ENCODE measurements at places on chromosomes 12 and 14. TPM values are rescaled to one million over a fixed set of nuclear protein-coding genes. Genes with fewer than 3 reads are reported as not detected.

DNA sequence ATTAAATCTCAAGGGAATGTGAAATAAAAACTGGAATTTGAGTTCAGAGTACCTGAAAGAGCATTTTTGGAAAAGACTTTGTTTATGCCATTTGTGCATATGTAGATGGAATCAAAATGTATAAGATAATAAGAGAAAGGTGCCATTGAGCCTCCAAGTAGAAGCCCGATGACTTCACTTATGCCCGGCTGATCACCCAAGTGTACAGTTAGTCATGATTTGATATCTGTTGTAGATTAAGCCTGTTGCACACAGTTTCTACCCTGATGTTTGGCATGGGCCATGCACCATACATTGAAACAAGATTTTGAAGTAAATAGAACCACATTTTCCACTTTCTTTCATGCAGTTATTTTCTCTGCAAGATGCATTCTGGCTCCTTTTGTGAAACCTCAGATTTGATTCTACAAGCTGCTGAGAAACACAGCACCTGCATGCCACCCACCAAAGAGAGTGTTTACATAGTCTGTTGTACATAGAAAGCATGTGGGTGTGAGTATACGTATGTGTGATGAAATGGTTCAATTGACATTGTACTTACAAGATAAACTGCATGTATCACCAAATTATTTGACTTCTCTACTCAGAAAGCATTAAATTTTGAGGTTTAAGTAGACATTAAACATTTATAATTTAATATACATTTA is 772.5 kb downstream of the DIO2 start:
- no peak for DNase-seq

DNA sequence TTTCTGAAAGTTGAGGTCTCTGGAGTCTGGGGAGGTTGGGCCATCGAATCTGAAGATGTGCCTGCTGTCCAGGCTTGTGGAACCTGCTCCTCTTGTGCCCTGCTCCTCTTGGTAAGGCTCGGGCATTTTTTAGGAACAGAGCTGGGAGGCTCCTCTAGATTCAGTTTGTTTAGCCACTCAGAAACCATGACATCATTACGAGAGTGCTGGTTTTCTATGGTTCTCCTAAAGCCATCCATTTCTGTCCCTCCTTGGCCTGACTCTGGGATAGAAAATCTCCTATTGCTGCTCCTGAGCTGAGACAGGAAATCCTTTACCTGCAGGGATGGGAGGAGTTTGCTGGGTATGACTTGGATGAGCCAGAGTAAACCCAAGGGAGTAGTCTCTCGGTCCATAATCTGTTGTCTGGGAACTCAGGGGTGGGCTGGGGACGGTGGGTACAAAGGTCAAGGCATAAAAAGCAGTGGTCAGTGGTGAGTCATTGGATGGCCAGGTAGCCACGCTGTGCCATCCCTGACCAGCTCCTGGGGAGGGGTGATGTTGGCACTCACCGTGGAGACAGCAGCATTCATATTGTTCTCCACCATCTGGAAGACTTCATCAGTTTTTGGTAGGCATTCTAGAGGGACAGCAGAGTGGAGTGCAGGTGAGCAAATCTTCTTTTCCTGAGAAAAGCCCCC is 2.4 kb upstream of the ADCY4 start:
- DNase-seq, result no peak

DNA sequence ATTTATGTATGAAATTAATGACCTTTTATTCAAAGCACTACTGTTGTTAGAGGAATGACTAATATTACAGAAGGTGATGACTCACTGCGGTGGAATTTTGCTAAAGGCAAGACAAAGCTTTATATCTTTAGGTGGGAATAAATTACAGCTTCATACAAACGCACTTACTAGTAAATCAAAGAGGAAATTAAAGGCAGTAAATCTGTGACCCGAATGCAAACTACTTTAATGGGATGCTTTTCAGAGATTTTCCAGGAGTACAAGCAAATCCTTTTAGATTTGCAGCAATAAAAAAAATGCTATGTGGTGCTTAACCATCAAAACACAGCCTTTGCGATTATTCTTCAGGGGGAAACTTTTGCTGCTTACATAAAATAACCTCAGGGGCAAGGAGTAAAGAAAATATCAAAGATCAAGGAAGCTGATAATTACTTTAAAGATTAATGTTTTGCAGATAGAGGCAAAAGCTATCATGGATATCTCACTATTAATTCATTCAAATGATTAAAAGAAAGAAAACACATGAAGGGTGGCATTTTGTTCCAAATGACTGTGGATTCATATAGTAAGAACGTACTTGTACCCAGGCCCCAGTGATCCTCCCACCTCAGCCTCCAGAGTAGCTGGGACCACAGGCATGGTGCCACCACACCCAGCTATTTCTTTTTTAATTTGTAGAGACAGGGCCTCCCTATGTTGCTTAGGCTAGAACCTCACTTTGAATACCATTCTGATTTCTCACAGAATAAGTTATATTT is 98.9 kb downstream of the DENND5B start:
- DNase-seq, result no peak

DNA sequence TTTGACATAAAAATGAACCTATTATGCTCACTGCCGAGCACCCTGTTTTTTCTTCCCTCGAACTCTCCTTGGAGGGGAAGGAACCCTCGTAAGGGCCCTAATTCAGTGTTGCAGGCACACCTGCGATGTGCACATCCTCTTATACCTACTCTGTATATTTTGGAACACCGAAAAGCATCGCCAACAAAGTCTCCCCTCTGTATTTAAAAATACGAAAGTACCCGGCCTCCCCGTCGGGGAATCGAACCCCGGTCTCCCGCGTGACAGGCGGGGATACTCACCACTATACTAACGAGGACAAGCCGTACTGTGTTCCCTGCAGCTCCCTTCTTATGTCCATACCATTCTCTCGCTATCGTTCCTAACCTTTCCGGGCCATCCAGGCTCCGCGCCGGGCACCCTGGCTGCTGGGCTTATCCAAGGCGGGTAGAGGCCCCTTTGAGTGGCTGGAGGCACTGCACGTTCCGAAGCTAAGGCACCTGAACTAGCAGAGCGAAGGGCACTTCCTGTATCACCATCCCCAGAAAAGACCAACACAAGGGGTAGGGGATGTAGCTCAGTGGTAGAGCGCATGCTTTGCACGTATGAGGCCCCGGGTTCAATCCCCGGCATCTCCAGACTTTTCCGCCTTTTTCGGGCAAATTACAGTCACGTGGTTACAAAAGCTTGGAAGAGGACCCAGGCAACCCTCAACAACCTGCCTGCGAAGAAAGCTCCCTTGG is 25.1 kb upstream of the UBC start:
- no peak for DNase-seq

GRCh38 chr12:132453361-132454192 is 36.4 kb upstream of the FBRSL1 start:
- DNase-seq, result no peak

- DNase-seq, result no peak
Measured at GRCh38 chr12:26135010-26135420, 10.2 kb upstream of the BHLHE41 start.

DNA sequence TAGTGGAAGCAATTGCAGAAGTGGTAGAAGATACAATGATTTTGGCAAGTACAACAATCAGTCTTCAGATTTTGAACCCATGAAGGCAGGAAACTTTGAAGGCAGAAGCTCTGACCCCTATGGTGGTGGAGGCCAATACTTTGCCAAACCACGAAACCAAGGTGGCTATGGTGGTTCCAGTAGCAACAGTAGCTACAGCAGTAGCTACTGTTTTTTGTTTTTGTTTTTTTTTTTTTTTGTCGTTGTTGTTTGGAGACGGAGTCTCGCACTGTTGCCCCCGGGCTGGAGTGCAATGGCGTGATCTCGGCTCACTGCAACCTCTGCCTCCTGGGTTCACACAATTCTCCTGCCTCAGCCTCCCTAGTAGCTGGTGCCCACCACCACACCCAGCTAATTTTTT is 47.4 kb downstream of the IFNG-AS1 start:
- DNase-seq, result no peak

DNA sequence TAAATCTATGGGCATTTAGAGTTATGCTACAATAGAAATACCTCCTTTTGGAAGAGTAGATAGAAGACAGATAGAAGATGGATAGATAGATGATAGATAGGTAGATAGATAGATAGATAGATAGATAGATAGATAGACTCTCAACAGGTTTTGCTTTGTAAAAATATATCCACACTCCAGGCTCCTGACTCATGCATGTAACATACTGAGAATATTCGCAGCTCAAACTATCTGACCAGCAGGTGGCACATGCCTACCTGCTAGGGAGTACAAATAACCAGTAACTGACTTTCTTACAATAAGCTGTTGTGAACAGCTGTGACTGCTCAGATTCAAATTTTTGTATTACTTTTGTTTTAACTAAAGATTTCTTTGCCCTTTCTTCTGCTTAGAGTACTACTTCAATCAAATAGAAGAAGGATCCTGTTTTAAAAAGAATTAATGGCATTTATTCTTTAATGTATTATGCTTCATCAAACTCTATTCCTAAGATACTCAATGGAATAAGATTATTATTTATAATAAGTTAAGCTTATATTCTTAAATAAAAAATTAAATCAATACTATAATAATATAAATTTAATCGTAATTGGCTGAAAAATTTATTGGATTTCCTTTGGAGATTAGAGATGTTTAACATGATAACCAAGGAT is 15.8 kb upstream of the CPNE8 start:
- no peak for DNase-seq

The CLEC1B gene
- not detected for total RNA-seq

GRCh38 chr14:25231004-25231403 is 181.1 kb upstream of the STXBP6 start:
- DNase-seq, result no peak

The TBC1D30 gene
- 72.2 TPM for total RNA-seq

GRCh38 chr14:61615743-61616523 is 79.4 kb upstream of the HIF1A start:
- no peak for DNase-seq

DNA sequence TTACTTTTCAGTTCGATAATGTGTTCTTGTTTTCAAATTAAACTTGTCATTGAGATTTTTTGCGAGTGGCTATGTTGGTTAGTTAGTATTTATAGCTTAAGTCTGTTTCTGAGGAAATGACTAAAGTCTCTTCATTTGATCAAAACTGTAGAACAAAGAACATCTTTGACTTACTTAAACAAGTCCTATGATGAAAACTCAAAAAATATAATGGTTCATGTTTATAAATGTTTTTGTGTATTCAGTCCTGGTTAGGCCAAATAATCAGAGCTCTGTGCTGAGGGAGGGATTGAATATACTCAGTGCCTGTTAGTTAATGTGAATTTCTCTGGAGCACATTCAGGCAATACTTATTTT is 51.7 kb downstream of the PPFIBP1 start:
- DNase-seq, result no peak

DNA sequence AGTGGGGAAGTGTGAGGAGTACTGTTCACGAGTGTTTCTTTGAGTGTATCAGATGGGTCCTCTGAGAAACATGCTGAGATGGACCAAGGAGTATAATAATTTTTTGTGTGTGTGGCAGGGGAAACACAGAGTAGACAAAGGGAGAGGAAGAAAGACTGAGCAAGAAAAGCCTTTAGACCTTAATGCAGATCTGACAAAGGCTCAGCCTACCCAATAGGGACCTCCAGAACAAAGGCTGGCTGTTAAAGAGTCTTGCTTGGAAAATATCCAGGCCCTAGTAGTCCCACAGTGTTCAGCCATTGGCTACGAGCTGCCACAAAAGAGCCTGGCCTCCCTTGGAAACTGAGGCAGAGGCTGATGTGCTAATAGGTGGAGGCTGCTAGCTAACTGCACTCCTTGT is 13.5 kb downstream of the COQ5 start:
- no peak for DNase-seq

DNA sequence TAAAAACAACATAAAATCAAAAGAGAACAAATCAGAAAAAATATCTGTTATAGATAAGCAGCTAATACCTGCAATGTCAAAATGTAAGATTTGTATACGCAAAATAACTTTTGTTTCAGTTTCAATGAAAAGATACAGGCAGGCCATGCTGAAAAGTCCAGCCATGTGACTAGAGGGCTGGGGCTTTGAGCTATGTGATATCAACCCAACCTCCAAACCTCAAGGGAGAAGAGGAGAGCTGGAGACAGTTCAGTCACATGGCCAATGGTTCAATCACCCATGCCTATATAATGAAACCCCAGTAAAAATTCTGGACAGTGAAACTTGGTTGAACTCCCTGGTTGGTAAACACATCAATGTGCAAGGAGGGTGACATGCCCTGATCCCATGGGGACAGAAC is 5.3 kb downstream of the COX16 start:
- no peak for DNase-seq

DNA sequence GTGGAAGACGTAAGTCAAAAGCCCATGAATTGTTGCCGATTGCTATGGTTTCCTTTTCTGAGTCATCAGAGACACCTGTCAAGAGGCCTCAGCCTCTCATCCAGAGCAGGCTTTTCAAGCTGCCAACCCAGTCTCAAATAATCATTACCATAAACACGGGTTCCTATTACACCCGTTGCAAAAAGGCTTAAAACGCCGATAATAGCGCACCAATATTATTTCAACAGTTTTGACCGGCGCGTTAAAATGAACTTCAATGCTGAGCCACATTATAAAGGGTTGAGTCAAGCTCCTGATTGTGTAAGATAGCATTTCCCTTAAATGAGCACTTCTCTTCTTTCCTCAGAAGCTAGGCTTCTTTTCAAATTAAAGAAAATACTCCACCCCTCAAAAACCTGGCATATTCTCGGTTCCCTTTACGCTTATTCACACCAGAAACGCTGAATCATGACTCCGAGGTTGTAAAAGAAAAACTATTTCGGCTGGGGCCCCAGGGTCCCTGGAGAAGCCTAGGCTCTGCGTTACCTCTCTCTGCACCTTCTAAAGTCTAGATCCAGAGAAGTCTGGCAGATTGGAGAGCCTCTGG is 1.4 kb downstream of the TMTC1 start:
- DNase-seq, result peak; percentile 49
